Fibroblast of mammary gland (primary cell): ENCODE measurements at places on chromosomes 3 and 15.

DNA sequence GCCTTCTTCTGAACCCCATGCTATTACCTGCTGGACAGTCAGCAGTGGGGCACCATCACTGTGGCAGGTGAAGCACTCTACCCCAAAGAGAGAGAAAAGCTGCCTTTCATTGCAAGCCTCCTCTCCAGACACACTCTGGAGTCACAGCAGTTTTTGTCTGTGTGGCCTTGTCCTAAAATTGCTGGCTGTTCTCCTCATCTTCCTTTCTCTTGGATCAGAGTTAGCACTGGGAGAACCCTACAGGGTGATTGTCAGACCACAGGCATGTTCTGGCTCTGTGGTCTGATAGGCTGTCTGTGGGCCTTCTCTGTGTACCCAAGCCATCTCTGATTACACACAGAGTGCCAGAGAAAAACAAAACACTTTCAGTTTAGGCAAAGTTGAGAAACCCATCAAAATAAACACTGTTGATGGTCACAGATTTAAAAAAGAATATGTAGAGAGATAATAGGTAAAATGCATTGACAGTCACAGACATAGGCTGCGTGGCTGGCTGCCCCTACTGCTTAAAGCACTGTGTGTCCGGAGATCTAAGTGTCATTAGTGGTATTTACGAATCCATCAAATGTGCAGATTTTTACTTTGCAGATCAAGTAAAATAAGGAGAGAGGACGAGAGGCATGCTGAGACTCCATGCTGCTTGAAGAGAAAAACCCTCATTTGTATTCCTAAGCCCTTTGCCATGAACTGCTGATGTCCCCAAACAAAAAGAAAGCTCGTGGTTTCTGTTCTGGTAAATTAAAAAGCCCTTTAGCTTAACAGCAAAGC, 689.9 kb downstream of the TUSC7 start:
- peak; percentile 28 for DNase-seq

DNA sequence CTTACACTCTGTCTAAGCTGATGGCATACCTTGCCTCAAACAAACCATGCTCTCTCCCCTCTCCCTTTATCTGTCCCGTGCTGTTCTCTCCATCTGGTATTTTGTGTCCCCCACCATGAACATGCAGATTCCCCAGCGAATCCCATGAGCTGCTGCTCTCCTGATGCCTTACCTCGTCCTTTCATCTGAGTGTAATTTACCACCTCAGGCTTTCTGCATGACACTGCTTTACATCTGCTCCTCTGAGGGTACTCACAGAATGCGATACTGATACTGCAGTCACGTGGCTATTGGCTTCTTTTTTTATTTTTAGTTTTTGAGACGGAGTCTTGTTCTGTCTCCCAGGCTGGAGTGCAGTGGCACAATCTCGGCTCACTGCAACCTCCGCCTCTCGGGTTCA, 341.7 kb downstream of the PTPRG start:
- DNase-seq = no peak

DNA sequence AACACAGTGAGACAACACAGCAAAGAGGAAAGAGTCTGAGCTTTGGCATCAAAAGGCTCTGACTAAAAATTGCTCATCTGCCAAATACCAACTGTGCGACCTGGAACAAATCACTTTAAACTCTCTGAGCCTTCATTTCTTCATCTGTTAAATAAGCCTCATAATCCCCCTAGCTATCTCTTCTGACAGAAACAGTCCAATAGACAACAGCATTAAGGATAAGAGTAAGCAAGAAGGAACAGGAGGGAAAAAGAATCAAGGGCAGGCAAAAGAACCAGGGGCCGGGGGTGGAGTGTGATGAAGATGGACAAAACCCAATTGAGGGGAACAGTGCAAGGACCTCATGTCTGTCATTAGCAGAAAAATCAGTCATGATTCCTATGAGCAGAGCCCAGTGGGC, 79.4 kb upstream of the SETMAR start:
- no peak for DNase-seq

GRCh38 chr3:60431599-60431958, 819.7 kb downstream of the FHIT start:
- peak; percentile 15 for DNase-seq

GRCh38 chr3:56222866-56223265, 245.4 kb downstream of the ERC2 start:
- no peak for DNase-seq

DNA sequence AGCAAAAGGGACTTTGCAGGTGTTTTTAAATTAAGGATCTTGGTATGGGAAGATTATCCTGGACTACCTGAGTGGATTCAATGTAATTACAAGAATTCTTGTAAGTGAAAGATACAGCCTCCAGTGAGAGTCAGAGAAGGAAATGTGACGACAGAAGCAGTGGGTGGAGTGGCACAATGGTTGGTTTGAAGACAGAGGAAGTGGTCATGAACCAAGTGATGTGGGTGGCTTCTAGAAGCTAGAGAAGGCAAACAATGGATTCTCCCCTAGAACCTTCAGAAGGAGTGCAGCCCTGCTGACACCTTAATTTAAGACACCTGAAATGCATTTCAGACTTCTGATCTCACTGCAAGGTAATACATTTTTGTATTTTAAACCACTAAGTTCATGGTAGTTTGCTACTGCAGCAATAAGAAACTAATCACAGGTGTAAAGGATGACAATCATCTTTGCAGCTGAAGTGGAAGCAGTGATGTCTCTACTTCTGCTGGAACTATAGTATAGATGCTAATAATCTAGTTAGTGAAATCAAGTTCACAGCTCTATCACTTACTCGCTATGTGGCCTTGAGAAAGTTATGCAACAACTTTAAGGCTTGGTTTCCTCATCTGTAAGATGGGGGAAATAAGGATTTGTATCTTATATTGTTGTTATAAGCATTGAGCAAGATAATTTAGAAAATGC, 403.4 kb upstream of the SUCLG2 start:
- no peak for DNase-seq

GRCh38 chr15:77030928-77031375, 36.0 kb downstream of the PSTPIP1 start:
- no peak for DNase-seq
